AG09309 (cell line): ENCODE measurements at places on chromosomes 7 and 10.

DNA sequence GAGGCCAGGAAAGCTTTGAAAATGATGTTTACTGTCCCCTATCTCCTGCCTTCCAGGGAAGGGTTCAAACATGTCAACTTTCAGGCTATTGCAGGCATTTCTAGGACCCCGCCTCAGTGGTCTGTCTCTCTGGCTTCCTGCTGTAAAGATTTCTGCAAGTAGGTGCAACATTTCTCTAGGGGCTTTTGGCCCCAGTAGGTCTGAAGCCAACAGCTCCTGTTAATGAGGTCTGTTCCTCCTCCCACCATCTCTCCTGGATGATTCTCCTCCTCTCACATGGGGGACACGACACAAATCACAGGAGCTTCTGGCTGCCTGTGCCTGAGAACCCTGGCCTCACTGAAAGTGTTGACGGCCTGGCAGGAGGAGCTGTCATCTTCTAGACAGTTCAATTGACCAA is 194.3 kb downstream of the CYP26A1 start:
- DNase-seq, result no peak

DNA sequence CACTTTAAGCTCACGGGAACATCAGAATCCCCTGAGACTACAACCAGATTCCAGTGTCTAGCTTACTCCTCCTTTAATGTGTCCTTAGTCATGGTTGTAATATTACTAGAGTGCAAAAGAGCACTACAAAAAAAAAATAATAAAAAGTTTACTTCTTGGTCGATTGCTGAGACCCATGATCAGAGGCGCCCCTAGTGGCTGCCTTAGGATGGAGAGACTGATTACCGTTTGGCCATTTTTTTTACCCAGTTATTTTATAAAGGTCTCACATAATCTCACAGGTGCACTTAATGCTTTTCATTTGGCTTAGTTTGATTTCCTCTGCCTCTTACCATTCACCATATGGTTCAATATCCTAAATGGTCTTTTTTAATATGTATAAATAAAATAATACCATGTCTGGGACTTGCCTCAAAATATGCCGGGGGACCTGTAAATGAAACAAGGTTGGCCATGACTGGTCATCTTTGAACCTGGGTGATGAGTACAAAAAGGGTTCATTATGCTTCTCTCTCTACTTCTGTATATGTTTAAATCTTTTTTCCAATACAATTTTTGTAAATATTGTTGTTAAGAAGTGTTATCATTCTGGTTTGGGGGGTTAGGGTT is 331.5 kb upstream of the NFE2L3 start:
- DNase-seq, result no peak

GRCh38 chr7:128888756-128889095 is 21.8 kb downstream of the KCP start:
- no peak for DNase-seq

DNA sequence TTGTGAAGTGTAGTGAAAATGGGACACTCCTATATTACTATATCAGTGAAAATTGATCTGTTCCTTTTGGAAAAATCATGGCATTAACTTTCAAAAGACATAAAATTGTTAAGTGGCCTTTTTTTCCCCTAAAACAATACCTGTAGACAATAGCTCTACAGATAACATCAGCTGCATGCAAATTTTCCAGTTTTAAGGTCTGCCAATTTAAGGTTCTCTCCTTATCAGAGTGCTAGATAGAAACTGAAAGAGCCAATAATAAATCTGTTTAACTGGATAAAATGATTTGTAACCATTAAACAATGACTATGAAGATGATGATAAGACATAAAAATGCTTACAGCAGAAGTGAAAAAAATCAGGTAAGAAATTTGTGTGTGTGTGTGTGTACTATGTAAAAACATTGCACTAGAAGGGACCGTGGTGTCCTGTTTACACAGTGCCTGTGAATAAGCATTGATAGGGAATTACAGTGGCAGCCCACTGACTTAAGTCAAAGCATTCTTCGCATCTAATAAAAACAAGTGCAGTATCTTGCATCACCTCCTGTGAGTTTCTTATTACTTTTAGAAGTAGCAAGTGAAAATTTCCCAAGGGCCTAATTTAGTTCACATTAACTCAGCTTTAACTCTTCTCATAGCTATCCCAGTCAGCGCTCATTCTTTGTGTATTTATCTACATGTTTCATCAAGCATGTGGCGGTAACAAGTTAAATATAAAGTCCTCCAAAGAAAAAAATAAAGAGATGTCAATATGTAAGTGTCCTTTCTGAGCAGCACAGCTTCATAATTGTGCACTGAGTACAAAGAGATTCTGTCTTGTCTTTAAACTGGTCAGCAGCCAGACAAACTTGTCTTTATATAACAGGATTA is 261.9 kb downstream of the ARL4A start:
- DNase-seq, result no peak

GRCh38 chr10:63430091-63430998 is 35.4 kb downstream of the JMJD1C start:
- no peak for DNase-seq

- no peak for DNase-seq
These were observed 12.7 kb downstream of the LDB3 start for GRCh38 chr10:86681047-86681446.

GRCh38 chr7:97871659-97872024 is 566 bp downstream of the ASNS start:
- no peak for DNase-seq

- no peak for DNase-seq
These were observed 191.5 kb downstream of the CELF2 start for GRCh38 chr10:11208908-11209829.

DNA sequence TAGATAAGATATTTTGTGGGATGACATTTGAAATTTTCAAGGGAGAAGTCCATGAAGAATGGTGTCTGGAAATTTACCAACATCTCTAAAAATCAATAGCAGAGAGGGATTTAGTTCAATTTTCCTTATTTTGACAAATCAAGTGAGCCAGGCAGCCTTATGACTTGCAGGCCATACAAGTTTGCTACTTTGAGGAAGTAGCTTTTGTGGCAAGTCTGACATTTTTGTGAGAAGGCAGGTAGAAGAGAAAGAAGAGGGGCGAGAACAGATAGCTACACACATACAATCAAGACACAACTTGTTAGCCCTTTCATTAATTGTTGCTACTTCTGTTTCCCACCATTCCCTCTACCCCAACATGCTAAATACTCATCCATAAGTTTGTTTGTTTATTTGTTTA is 74.5 kb upstream of the OIT3 start:
- no peak for DNase-seq

- no peak for DNase-seq
These were observed 140.4 kb upstream of the PRSS1 start for GRCh38 chr7:142608630-142609428.
